PC-9 (cell line): ENCODE measurements at places on chromosomes 16 and 17. TPM values are rescaled to one million over a fixed set of nuclear protein-coding genes. Genes with fewer than 3 reads are reported as not detected.

DNA sequence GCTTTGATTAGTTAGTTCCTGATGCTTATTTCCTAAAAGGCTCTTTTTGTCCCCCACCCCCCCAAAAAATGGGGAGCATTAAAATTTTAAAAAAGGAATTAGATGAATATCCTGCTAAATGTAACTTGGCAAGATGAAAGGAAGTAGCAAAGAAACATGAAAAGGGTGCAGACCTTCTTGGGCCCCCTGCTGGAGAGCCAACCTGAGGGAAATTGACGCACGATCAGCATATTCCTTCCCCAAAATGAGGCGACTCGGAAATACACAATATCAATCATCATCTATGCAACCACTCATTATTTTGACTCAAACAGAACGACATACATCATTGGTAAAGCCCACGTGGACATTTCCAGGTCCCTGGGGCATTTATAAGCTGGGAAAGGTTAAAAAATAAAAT, 59.7 kb downstream of the GRIN2A start:
- DNase-seq: no peak

GRCh38 chr17:63623786-63624530, 1.7 kb downstream of the MAP3K3 start:
- DNase-seq: no peak

GRCh38 chr16:49003022-49003421, 278.6 kb downstream of the CBLN1 start:
- DNase-seq: no peak

GRCh38 chr16:528111-529011, 849 bp downstream of the CAPN15 start:
- peak; percentile 72 for DNase-seq

DNA sequence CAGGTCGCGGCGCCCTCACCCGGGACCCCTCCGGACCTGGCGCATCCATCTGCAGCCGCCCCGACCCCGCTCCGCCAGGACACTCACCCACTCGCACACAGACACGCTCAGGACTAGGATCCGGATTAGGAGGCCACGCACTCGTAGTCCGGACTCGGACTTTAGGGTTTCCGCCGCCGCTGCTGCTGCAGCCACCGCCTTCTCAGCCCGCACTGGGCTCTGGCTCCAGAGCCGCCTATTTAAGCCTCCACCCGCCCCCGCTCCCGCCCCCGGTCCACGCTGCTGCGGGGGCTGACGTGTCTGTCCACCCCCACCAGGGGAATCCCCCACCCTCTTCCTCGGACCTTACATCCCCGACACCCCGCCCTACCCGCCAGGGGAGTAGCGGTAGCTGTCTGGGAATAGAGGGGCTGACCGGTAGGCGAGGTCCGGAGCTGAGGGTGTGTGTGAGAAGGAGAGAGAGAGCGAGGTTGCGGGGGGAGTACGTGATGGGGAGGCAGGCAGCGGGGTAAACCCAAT, at the start of gene RRAD:
TSS of gene RRAD (minus strand) at position 214 of the 519 bp plus-strand sequence. CDS start 356 bp downstream, outside the sequence.
- DNase-seq: no peak

DNA sequence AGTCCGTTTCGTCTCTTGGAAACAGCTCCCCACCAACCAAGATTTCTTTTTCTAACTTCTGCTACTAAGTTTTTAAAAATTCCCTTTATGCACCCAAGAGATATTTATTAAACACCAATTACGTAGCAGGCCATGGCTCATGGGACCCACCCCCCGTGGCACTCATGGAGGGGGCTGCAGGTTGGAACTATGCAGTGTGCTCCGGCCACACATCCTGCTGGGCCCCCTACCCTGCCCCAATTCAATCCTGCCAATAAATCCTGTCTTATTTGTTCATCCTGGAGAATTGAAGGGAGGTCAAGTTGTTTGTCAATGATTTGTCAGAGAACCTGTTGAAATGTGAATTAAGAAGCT, 48.2 kb downstream of the IL21R start:
- no peak for DNase-seq

- DNase-seq: no peak
Observed at GRCh38 chr17:40107522-40108174, 7.3 kb upstream of the NR1D1 start.

The CCDC154 gene
- 2.4 and 2.8 TPM in 2 replicates for total RNA-seq
